ENCODE measurements at places on chromosomes 16 and 17. TPM values are rescaled to one million over a fixed set of nuclear protein-coding genes. Genes with fewer than 3 reads are reported as not detected.

The SLC25A39 gene
- total RNA-seq = 59.2 TPM

The RNF112 gene
- 3.6 TPM for total RNA-seq

The NT5C3B gene
- 65.0 TPM for total RNA-seq

The KRT24 gene
- 0.17 TPM for total RNA-seq

The SDR42E1 gene
- total RNA-seq = 1.2 TPM

DNA sequence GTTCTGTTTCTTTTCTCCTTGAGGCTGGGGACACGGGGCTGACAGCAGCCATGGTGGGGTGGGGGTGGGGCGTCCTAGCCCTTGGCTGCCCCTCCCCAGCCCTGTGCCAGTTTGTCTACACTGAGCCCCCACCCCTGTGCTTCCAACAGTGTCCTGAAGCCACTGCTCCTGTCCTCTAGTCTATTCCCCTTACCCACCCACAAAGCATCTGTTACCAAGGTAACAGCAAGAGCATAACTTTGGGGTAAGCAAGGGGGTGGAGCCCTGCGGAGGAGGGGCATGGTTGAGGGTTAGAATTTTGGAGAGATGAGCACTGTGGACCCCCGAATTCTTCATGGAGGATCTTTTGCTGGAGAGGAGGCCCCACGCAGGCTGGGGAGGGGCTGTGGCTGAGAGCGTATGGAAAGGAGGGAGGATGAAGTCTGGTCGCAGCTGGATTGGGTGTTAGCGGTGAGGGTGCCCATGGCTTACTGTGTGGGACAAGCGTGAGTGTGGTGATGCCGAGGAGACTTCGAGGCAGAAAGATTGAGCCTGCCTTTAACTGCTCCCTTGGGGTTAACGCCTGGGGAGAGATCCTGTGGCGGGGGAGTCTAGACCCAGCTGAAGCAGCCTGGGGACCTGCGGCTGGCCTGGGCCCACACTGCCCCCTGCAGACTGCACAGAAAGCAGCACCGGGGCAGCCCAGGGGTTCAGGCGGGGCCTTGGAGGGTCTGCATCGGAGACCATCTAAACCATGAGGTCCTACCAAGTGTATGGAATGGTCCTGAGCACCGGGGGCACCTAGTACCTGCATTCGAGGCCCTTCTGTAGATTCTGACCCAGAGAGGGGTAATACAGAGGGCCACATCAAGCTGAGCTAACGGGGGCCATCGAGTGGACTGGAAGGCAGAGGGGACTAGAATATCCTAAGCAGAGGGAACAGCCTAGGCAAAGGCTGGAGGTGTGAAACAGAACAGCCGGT lies 6.1 kb upstream of the STAC2 start:
- DNase-seq = no peak

DNA sequence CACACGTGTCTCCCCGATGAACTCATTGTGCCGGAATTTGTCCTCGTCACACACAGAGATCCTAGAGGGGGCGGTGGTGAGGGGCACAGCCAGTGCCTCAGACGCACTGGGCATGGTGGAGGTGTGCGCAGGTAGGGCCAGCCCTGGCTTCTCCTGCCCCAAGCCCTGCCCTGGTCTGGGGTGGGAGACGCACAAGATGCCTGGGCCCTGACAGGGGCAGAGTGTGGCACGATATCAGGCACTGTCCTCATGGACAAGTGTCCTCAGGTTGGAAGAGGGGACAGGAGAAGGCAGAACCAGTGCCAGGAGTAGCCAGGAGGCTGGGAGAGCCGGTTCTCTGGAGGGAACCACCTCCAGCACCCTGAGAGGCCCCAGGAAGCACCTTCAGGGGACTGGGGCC lies 20.0 kb downstream of the DOC2B start:
- DNase-seq = no peak

- DNase-seq = no peak
These were observed 204.9 kb downstream of the LGALS9B start for GRCh38 chr17:20262226-20263114.

GRCh38 chr17:34571428-34572130 lies 7.8 kb upstream of the TMEM132E start:
- no peak for DNase-seq

DNA sequence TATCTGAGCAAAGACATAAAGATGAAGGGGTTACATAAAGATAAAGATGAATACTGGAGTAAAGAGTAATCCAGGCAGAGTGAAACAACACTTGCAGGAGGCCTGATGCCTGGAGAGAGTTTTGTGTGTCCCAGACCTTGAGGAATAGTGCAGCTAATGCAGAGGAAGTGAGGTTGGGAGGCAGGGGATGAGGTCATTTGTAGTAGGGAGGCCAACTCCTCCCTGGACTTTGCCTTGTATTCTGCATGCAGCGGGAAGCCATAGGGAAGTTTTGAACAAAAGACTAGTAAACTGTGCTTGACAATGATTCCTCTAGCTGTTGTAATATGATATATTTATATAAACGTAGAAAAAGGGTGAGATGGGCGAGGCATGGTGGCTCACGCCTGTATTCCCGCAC lies 356.6 kb downstream of the KCNJ2 start:
- no peak for DNase-seq

GRCh38 chr17:57721967-57722703 lies 23.0 kb downstream of the CCDC182 start:
- no peak for DNase-seq

DNA sequence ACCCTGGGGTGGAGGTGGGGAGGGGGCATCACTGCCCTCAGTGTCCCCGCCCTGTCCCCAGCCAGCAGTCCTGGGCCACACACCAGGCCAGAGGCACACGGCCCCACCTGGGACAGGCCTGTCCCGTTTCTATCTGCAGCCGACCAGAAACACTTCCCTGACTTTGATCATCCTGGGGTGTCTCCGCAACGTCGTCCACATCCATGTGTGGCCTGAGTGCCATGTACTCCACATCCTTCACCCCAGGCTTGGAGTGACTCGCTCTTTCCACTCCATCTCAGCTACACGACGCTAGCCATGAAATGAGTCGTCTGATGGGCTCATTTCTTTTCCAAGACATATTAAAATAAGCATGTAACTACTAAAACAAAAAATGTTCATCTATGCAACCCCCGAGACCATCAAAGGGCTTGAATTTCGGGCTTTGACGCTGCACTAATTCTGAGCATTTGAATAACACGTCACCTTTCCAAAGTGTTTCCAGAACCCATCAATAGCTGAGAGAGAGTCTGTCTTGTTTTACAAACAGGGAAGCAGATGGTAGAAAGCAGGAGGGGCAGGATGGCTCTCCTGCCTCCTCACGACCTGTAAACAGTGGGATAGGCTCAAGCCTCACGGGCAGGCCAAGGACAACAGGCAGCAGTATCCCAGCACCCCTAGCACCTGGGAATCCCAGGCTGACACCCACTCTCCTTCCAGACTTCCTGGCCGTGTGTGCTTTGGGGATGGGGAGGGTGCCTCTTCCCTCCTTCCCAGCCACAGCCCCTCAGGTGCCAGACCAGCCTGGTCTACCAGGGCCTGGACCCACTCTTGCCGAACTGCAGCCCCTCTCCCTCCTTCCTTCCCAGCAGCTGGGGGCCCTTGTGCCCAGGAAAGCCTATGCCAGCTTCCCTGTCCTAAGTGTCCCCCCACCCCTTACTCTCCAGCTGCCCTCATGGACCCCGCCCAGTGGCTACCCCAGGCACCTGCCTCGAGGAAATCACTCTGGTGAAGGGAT lies 20.0 kb upstream of the RASD1 start:
- no peak for DNase-seq

DNA sequence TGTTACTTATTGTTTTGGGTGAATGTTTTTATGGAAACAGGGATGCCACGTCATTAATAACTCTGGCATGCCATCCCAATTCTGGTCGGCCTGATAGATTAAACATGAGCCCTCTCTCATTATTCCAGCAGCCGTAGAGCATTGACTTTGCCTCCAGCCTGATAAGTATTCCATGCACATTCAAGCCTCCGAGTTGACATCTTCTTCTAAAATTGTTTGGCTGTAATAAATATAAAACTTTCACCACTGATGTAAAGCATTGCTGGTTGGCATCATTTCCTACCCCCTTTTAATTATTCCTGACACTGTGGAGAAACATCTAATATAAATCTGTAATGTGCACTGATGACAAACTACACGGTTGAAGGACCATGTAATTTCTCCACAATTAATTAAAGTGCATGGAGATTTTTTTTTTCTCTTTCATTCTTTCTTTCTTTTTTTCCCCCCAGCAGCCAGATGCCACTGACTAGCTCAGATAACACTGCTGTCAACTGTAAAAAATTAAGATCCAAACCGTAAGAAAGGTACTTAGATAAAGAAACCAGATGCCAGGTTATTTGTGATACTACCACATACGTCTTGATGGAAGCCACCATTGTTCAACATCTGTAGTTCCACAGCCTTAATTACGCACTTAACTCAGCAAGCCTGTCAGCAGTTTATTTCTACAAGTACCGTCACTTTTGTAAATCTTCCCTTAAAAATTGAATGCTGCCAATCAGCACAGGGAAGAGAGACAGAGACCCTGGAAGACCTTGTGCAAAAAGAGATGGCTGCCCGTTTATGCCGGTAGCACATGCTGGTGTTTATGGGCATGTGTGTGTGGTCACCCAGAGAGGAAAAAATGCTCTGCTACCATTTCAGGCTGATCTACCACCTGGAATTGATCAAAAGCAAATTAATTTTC lies 237.7 kb downstream of the IRX3 start:
- DNase-seq = no peak

DNA sequence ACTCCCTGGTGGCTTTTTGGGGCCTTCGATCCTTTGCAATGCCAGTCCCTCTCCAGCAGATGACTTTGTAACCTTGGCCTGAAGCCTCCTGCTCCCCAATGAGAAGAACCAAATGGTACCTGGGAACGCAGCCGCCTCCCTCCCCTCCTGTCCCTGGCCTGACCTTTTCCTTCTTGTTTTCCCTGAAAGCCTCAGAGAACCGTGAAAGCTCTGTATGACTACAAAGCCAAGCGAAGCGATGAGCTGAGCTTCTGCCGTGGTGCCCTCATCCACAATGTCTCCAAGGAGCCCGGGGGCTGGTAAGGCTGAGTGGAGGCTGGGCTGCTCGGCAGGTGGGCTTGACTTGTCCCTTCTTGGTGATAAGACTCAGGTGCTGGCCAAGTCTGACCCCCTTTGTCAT lies 88.0 kb downstream of the SDR42E1 start:
- no peak for DNase-seq

- DNase-seq = no peak
These were observed 8.9 kb upstream of the HDAC5 start for GRCh38 chr17:44132275-44132821.

DNA sequence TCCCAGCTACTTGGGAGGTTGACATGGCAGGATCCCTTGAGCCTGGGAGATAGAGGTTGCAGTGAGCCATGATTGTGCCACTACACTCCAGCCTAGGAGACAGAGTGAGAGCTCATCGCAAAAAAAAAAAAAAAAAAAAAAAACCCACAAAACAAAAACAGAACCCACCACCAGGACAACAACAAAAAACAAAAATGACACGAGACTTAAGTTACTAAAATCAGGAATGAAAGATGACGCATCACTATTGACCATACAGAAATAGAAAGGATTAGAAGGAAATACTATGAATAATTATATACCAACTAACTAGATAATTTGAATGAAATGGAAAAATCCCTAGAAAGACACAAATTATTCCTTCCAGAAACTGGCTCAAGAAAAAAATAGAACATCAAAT lies 432.4 kb upstream of the PMFBP1 start:
- no peak for DNase-seq

DNA sequence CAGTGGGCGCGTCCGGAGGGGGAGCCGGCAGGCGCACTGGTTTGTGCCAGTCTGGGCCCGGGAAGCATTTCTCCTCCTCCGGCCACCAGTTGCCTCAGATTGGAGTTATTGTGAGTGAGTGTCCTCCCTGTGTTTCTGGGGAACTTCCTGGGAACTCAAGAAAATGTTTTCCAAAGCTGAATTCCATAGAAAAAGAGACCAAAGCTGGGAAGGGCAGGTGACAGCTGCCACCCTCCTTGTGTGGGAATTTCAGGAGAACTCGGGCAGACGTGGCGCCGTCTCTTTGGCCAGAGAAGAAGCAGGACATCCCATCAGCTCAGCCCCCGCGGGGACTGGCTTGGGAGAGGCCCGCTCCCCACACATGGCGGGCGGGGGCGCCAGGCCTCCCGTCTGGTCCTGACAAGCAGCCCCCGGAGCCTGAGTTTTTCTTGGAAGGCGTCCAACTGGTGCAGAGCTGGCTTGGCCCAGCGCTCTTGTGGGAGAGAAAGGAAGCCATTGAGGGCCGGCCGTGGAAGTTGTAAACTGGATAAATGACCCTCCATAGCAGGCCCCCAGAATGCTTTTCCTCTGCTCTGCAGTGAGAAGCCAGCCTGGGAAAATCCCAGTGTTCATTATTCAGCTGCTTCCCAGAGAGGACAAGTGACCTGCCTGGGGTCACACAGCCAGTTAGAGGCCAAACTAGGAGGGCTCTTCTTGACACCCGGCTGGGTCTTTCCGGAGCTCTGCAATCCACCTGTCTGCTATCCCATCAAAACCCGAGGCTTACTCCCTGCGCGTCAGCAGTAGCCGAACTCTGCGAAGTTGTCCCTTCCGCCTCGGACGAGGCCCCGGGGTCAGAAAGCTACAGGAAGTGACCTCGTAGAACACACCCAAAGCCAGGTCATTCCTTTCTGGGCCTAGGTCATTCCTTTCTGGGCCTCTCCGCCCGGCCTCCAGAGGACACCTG lies 39.2 kb upstream of the GSE1 start:
- DNase-seq = no peak

DNA sequence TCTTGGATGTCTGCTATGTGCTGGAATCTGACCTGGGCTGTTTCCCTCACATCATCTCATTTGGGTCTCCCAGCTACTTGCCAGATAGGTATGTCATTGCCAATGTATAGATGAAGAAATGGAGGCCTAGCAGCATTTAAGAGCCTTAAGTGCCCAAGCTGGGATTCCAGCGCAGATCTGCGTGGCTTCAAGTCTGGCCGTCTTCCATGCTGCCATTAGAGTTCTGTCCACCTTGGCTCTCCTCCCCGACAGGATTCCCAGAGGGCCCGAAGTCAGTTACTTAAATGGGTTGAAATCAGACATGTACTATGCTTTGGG lies 33.0 kb upstream of the CCR7 start:
- DNase-seq = peak; percentile 74

DNA sequence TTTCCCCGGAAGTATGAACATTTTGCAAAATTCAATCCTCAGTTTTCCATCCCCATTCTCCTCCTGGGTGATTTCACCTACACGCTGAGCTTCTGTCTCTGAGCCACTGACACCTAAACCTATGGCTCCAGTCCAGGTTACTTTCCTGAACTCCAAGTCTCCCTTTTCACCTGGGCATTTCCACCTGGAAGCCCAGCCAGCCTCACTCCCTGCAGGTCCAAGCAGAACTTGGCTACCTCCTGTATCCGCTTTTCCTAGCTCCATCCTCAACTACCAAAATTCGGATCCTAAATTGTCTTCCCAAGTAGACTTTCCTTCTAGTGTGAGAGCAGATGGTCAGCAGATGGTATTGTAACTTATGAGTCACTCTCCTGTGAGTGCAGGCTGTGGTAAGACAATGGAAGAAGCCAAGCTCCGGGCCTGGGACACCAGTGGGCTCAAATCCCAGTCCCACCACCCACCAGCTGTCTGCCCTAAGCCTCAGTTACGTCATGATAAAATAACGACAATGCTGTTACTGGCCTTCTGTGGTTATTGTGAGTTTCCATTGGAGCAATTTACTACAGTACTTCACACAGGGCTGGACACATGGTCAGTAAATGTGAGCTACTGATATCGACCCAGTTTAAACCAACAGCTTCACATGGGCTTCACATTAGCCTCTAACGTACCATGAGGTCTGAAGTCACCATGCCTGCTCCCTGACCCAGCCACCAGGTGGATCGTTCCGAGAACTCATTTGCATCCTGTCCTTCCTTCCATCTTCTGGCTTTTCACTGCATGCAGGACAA lies 33.3 kb downstream of the PECAM1 start:
- peak; percentile 93 for DNase-seq

GRCh38 chr16:49417354-49417753 lies 43.8 kb downstream of the C16orf78 start:
- DNase-seq = no peak

- peak; percentile 91 for DNase-seq
These were observed 228.8 kb downstream of the CBLN1 start for GRCh38 chr16:49052846-49053245.
